Stimulated activated CD8-positive, alpha-beta memory T cell treated with anti-CD3 and anti-CD28 coated beads, Interleukin-15, amount 100 ng/mL, for 1 hour (primary cell): ENCODE measurements at places on chromosomes 7 and 10.

DNA sequence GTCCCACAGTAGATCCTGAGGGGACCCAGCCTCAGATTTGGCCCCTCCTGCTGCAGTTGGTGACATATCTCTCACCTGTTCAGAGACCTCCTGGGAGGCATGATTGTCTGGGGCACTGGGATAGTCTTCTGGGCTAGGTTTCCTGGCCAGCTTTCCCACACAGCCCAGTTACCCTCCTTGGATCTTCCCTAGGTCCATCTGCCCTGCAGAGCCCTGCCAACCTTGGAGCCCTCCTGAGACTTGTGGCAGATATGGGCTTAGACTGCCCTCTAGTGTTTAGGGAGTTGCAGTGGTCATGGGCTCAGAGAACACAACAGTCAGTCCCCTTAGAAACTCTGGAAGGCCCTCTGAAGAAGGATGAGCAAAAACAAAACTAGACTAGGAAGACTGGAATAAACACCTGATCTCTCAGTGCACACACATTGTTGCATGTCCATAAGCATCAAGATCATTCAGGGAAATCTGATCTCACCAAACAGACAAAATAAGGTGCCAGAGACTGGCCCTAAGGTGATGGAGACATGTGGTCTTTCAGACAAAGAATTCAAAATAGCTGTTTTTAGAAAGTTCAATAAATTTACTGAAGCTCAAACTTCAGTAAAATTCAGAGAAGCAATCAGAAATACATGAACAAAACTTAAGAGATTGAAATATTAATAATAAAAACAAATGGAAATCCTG is 324.6 kb downstream of the ATRNL1 start:
- DNase-seq, result no peak

DNA sequence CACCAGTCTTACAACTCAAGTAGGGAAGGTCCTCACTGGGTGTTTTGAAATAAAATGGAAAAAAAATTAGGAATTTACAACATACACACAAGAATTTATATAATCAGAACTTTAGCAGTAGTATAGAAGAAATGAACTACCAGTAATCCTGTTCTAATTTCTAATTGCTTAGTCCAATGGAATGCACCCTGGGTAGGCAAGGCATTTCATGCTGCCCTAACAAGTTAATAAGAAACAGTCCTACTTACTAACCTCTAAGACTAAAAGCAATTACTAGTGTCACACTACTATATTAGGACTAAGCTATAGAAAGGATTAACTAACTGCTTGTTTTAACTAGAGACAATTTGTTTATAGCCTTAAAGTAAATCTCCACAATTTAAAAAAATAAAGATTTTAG is 158.1 kb downstream of the BTAF1 start:
- DNase-seq, result no peak

DNA sequence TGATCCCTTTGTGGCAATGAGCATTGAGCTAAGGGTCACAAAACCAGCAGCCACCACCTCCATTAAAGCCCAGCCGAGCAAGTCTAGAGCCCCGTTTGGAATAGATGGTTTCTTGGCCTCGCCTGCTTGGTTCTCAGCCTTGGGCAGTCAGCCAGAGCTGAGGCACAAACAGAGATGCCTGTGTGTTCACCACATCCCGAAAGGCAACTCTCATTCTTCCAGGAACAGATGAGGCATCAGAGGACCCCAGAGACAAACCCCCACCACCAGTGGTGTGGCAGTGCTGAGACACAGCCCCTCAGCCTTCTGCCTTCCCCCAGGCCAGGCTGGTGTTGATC is 203.3 kb upstream of the ZMIZ1 start:
- no peak for DNase-seq

GRCh38 chr7:139061416-139061815 is 25.6 kb upstream of the ZC3HAV1L start:
- DNase-seq, result no peak

DNA sequence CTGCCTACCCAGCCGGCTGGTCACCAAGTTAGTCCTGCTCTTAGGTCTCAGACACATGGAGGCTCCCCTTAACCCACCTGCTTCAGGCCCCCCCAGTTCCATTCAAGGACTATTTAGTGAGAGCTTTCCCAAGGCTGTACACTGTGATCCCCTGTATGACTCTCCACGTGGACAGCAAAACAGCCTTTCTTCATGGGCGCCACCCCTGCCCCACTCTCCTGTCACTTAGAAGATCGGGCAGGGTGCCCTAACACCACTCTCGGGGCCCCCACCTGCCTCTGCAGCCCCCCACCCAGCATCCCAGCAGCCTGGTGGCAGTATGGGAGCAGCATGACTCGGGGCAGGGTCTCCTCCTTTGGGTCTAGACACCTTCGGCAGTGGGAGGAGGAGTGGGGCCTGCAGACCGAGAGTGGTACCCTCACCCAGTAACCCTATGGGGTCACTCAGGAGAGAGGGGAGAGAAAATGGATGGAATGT is 116.6 kb downstream of the PTPN20 start:
- DNase-seq, result no peak

- no peak for DNase-seq
Observed at GRCh38 chr7:35272246-35272645, 18.3 kb upstream of the TBX20 start.

DNA sequence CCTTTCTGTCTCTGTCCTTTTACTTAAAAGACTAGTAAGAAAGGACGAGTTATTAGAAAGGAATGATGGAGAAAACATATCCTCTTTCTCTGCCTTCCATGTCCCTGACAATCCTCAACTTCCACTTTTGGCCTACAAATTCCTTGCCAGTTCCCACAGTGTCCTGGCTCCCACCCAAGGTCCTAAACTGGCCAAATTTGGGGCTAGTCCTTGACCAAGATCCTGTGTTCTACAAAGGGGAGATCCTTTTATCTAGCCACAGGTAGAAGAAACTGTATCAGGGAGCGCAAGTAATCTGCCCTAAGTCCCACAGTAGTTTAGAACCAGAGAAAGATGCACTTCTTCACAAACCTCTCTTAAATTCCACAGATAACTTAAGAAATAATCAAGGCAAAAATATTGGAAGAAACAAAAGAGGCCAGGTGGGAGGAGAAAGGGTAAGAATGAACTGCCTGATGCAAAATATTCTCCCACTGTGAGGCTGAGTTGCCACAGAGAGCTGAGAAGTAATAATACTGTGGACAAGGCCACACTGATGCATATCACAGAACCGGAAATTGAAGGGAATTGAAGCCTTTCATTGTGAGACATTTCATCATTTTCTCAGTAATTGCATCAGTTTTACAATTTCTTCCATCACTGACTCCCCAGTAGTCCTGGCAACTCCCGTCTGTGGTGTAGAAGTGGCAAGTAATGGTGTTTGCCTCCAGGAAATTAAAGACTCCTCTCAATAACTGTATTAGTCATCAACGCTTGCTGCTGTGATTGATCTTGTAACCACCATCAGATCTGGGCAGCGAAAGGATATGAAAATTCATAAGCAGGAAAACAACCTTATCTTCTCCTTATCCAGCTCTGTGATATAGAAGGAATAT is 47.2 kb downstream of the DNAJC12 start:
- no peak for DNase-seq

DNA sequence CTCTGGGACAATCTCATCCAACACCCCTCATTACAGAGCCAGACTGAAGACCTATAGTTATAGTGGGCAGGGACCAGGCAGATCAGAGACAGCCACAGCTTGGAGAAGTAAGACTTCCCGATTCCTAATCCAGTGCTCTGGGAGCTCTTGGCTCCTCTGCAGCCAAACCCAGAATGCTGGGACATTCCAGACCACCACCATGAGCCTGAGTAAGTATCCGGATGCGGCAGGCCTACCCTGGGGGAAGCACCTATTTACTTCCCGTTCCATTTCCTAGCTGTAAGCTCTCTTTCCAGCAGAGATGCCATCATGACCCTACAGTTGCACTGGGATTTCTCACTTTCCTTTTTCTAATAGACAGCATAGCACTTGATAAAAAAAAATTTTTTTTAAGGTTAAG is 16.4 kb downstream of the HIP1 start:
- DNase-seq, result no peak

DNA sequence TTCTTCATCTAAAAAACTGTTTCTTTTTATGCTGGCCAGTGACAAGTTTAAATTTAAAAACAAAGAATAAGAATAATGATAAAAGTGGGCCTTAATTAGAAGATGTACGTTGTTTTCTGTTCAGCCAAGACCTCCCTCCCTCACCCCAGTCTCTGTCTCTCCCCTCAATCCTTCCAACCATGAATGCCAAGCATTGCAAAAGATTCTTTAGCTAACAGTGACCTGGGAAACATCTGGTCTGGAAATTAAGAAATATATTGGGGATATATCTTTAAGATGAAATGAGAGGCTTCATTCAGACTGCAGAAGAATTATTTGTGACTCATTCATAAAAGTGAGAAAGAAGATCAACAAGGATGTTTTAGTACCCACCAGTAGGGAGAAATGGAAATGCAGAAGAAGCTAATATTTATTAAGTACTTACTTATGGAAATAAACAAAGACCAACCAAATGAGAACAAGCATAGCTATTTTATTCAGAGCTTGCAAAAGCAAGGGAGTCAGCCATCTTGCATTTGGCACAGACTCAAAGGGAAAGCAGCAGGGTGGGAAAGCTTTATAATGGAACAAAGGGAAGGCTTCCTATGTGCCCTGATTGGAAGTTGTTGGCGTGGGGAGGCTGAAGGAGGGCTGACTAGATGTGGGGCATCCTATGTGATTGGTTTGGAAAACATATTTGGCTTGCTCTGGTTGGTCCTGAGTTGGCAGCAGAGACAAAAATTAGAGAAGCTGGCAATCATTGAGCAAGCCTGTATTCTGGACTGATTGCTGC is 595.4 kb upstream of the GHITM start:
- no peak for DNase-seq

DNA sequence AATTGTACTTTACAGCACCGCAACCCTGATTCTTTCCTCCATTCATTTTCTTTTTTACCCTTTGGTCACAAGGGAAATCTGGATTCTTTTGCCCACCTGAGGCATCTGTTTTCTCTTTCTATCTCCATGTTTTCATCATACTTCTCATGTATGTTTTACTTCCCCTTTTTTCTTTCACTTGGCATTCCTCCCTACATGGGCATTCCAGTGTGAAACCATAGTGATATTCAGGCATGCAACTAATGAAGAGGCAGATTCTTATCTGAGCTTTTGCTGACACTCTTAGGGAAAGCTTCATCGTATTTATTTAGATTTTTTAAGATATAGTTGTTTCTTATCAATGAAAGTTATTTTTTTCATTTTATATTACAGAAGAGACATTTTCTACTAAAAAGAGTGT is 405.2 kb upstream of the TEX47 start:
- DNase-seq, result no peak

- DNase-seq, result no peak
Observed at GRCh38 chr10:100506596-100507356, 12.9 kb downstream of the SEC31B start.

DNA sequence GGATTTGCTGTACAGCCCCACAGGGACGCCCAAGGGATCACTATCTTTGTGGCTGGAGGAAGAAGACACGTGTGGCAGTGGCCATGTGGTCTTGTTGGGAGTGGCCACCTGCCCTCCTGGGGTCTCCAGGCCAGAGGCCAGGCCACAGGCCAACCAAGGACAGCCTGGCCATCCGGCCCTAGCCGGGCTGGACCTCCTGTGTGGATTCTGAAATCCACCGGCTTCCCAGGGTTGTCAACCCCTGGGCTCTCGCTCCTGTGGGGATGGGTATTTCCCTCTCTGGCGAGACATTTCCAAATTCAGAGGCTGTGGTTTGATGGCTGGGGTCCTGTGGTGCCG is 31.5 kb upstream of the CFAP46 start:
- no peak for DNase-seq
